Endothelial cell (in vitro differentiated cells): ENCODE measurements at places on chromosomes 5 and 9.

GRCh38 chr5:158952951-158953350 is 146.8 kb downstream of the EBF1 start:
- H3K4me1 ChIP-seq: peaks cover 15% of the 10 kb centered on the region
- H3K27ac ChIP-seq: no peak overlapping the region
- DNase-seq: no peak
- peaks cover 5% of the 10 kb centered on the region for H3K27me3 ChIP-seq
- no peaks in the 10 kb centered on the region for H3K36me3 ChIP-seq

GRCh38 chr9:121348221-121348620 is 21.8 kb downstream of the STOM start:
- H3K4me1 ChIP-seq: peaks cover 3% of the 10 kb centered on the region
- H3K27ac ChIP-seq: no peak overlapping the region
- no peaks in the 10 kb centered on the region for H3K36me3 ChIP-seq
- no peak overlapping the region for H3K4me3 ChIP-seq
- H3K27me3 ChIP-seq: no peaks in the 10 kb centered on the region

DNA sequence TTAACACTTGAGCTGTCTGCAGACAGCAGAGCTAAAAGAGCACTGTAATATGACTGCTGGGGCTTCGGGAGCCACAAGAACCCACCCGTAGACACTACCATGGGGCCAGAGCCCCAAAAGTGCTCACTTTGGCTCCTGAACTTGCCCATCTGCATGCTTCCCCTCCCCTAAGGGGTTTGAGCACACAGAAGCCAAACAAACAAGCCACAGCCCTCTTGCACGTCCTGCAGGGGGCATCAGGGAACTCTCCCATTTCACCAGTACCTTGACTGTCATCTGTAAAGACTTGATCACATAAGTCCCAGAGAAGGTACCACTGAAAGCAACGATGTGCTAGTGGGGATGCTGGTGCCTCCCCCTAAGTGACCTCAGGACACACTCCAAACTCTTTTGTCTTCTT is 681.8 kb downstream of the SEMA5A start:
- DNase-seq: peak; percentile 35
- no peaks in the 10 kb centered on the region for H3K4me1 ChIP-seq

GRCh38 chr9:37029776-37030610 is 4.1 kb downstream of the PAX5 start:
- peaks cover 25% of the 10 kb centered on the region for H3K4me1 ChIP-seq
- no peaks in the 10 kb centered on the region for H3K36me3 ChIP-seq
- H3K4me3 ChIP-seq: no peak overlapping the region
- H3K27ac ChIP-seq: no peak overlapping the region

GRCh38 chr9:104750185-104750767 is 2.8 kb downstream of the NIPSNAP3A start:
- H3K4me3 ChIP-seq: no peak overlapping the region
- no peaks in the 10 kb centered on the region for H3K36me3 ChIP-seq
- H3K27ac ChIP-seq: no peak overlapping the region
- H3K4me1 ChIP-seq: peaks cover 24% of the 10 kb centered on the region
- H3K27me3 ChIP-seq: peaks cover 4% of the 10 kb centered on the region

DNA sequence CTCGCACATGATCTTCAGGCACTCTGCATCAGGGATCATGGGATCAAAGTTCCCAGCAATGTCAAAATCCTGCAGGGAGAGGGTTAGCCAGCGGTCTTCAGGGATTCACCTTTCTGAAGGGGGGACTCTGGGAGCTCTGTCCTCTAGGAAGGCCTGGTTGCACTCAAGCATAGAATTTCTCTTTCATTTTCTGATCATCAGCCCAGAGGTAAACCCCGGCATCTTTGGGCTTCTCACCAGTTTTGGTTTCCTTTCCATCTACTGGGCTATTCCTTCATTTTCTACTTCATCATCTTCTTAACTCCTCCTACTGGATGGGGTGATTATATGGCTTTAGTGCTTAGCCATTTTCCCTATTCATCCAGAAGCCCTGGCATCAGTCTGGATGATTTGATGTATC is 4.6 kb upstream of the DND1 start:
- H3K27me3 ChIP-seq: peaks cover 16% of the 10 kb centered on the region
- no peaks in the 10 kb centered on the region for H3K4me1 ChIP-seq
- no peak for DNase-seq
- H3K36me3 ChIP-seq: peaks cover 39% of the 10 kb centered on the region

DNA sequence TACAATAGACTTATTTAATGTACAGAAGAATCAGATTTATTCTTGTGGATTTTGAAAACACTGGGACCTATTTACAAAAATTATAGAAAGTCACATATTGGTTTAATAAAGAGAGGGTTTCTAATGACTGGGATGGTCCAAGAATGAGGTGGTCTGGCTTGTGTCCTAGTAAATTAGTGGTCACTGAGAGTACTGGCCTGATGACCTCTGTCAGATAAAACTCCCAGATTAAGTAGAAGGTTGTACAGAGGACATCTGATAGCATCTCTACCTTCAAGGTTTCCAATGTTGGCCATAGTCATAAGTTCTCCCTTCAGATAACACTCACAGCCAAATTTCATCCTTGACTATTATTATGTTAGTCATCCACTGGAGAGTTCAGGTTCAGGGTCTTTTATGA is 692.9 kb downstream of the MTRR start:
- H3K4me1 ChIP-seq: no peaks in the 10 kb centered on the region
- H3K27me3 ChIP-seq: peaks cover 1% of the 10 kb centered on the region
- H3K4me3 ChIP-seq: no peak overlapping the region
- DNase-seq: no peak

GRCh38 chr9:82242285-82242963 is 253.9 kb downstream of the SPATA31D1 start:
- no peak overlapping the region for H3K27ac ChIP-seq
- H3K4me3 ChIP-seq: no peak overlapping the region
- H3K27me3 ChIP-seq: no peaks in the 10 kb centered on the region
- no peak for DNase-seq
- H3K4me1 ChIP-seq: no peaks in the 10 kb centered on the region

DNA sequence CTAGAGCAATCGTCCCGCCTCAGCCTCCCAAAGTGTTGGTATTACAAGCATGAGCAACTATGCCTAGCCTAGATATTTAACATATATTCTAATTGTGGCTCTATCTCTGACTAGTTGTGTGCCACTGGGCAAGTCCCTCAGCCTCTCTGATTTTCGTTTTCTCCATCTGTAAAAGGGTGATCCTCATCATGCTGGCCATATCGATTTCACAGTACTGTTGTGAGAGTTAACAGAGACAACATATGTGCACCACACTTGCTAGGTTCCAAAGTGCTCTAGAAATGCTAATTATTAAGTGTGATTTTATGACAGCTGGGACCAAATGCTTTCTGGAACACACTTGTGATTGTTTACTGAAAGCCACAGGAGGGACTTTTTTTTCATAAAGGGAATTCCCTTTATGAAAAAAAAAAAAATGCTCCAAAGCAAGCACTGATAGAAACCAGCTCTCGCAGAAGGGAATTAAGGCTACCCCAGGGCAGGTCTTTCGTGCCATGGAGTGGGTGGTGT is 78.5 kb upstream of the EPB41L4B start:
- DNase-seq: no peak
- no peaks in the 10 kb centered on the region for H3K36me3 ChIP-seq
- no peaks in the 10 kb centered on the region for H3K4me1 ChIP-seq
- H3K27ac ChIP-seq: no peak overlapping the region
- no peak overlapping the region for H3K4me3 ChIP-seq

- DNase-seq: no peak
- no peaks in the 10 kb centered on the region for H3K4me1 ChIP-seq
- no peak overlapping the region for H3K27ac ChIP-seq
- no peak overlapping the region for H3K4me3 ChIP-seq
Measured at GRCh38 chr5:164431634-164432304, 926.4 kb downstream of the MAT2B start.

DNA sequence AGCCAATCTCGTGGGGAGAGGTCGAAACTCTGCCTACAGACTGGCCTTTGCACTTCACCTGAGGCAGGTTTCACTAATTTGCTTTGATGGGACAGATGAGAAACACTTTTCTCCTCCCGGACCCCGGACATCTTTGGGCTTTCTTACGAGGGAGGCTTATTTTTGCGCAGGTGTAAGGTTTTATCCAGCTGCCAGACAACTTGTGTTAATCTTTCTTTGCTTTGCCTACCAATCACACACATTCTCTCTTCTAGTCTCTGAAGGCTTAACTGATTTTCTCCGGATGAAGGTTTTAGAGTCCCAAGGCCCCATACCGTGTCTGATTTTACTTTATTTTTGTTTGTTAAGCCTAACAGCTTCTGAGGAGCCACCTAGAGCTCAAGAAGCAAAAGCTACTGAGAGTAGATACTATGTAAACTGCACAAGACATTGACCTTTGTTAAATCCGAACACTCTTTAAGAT is 436 bp upstream of the EMB start:
- H3K4me3 ChIP-seq: peak overlapping the region; percentile 90
- peaks cover 3% of the 10 kb centered on the region for H3K27me3 ChIP-seq
- DNase-seq: no peak
- no peaks in the 10 kb centered on the region for H3K4me1 ChIP-seq
- no peak overlapping the region for H3K27ac ChIP-seq
- H3K36me3 ChIP-seq: no peaks in the 10 kb centered on the region

GRCh38 chr5:179135441-179136215 is 75.5 kb downstream of the ZNF354C start:
- peaks cover 9% of the 10 kb centered on the region for H3K4me1 ChIP-seq
- peaks cover 9% of the 10 kb centered on the region for H3K27me3 ChIP-seq
- H3K4me3 ChIP-seq: peak overlapping the region; percentile 62
- no peak overlapping the region for H3K27ac ChIP-seq
- no peak for DNase-seq

DNA sequence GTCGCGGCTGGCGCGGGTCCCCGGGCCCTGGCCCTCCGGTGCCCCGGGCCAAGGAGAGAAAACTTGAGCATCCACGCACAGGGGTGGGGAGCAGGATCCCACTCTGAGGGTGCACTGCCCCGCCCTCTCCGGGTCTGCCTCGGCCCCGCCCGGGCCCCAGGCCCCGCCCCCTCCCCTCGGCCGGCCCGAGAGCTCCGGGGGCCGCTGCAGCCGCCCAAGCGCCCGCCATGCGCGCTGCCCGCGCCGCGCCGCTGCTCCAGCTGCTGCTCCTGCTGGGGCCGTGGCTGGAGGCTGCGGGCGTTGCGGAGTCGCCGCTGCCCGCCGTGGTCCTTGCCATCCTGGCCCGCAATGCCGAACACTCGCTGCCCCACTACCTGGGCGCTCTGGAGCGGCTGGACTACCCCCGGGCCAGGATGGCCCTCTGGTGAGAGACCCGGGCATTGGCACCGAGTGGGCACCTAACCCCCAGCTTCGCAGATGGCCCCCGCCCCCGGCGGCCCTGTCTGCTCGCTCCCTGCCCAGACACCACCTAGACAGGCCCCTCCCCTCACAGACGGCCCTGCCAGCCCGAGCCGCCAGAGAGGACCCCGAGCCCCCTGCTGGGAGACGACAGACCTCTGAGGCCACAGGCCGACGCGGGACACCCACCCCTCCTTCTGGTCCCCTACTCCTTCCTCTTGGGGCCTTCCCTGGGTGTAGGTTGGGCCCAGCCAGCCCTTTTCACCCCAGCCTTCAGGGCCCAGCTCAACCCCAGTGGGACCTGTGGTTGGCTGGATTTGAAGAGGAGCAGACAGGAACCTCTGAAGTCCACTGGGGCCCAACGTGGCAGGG is at the start of gene CERCAM:
TSS of gene CERCAM (plus strand) at position 207 of the 831 bp plus-strand sequence. CDS start at position 228, 21 bp downstream.
- H3K4me1 ChIP-seq: peaks cover 3% of the 10 kb centered on the region
- DNase-seq: peak; percentile 61
- H3K4me3 ChIP-seq: peak within 1 kb of the TSS; percentile 79
- peaks cover 2% of the 10 kb centered on the region for H3K27me3 ChIP-seq
- H3K36me3 ChIP-seq: no peaks in the 10 kb centered on the region

DNA sequence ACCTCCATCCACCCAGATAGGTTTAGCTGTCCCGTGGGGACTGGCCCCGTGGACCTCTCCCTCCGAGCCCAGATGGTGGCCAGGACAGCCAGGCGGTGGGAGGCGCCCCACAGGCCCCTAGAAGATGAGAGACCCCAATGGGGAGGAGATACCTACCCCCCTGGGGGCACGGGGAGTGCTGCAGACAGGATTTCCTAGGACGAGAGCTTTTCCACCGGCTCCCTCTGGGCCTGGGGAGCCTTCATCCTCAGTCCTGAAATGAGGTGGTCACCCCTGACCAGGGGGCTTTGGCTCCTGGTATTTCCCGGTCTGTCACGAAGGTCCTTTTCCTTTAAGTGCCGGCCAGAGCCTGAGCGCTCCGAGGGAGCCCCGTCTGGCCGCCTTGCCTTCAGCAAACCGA is 46.8 kb downstream of the MRPL36 start:
- no peak for DNase-seq
- peaks cover 5% of the 10 kb centered on the region for H3K27me3 ChIP-seq
- no peaks in the 10 kb centered on the region for H3K36me3 ChIP-seq
- H3K4me1 ChIP-seq: peaks cover 9% of the 10 kb centered on the region

DNA sequence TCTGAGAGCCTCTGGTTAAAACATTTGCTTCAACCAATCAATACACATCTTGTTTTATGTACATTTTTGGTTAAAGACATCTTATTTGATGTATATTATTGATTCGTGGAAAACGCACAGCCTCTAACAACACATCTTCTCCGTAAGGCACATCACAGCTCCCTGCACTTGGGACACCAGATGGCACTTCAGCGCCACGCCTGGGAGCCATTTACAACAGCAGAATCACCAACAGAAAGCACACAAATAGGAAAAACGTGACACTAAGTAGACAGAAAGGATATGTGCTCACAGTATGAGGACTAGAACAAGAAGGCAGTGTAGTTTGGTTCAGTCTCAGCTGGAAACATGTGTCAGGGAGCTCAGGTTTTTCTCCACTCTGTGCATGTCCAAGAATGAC is 199.7 kb downstream of the ROR2 start:
- H3K27ac ChIP-seq: no peak overlapping the region
- no peak overlapping the region for H3K4me3 ChIP-seq
- H3K36me3 ChIP-seq: no peaks in the 10 kb centered on the region
- H3K27me3 ChIP-seq: no peaks in the 10 kb centered on the region
- no peaks in the 10 kb centered on the region for H3K4me1 ChIP-seq

- H3K4me3 ChIP-seq: no peak overlapping the region
- H3K27me3 ChIP-seq: peaks cover 14% of the 10 kb centered on the region
- DNase-seq: peak; percentile 89
- peak overlapping the region; percentile 57 for H3K27ac ChIP-seq
- H3K36me3 ChIP-seq: peaks cover 5% of the 10 kb centered on the region
Measured at GRCh38 chr9:93682155-93682968, 106.0 kb downstream of the PHF2 start.

DNA sequence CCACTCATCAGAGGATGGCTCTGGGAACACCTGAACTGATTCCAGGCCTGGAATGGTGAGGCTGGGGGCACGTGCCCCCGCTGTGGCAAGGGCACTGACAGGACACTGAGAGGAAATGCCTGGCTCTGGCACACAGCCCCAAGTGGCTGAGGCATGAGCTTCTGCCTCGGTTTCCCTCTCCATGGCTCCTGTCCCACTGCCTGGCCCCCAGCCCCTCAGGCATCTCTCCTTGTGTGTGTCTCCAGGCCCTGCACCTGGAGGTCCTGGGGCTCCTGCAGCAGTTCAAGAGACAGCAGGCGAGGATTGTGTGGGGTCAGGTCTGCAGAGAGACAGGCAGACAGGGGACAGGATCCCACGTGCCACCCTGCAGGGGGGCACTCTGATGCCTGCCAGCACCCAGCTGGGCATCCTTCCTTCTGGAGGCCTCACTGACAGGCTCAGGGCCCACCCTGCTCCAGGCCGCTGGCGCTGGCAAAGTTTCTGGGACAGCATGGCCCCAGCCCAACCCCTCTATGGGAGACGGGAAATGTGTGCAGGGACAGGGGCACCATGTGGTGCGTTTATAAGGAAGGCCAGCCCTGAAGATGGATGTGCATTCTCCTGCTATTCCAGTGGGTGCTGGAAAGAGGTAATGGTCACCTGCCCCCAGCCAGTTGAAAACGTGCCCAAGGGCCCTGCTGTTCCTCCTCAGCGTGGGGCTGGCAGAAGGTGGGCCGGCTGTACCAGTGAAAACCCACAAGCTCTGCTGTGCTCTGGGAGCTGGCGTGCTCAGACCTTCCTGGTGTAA is 66.0 kb downstream of the RASGEF1C start:
- H3K4me3 ChIP-seq: no peak overlapping the region
- H3K27ac ChIP-seq: no peak overlapping the region
- no peak for DNase-seq
- H3K27me3 ChIP-seq: peaks cover 13% of the 10 kb centered on the region
- no peaks in the 10 kb centered on the region for H3K4me1 ChIP-seq
- H3K36me3 ChIP-seq: no peaks in the 10 kb centered on the region
